Stimulated activated CD8-positive, alpha-beta memory T cell treated with anti-CD3 and anti-CD28 coated beads, Interleukin-2, amount 100 ng/mL, for 48 hours (primary cell): ENCODE measurements at places on chromosomes 5 and 9.
A peak's percentile ranks its signal among the peaks of the same experiment; 100 is the strongest.

GRCh38 chr9:101130054-101130453, 101.5 kb downstream of the PLPPR1 start:
- no peak for DNase-seq

DNA sequence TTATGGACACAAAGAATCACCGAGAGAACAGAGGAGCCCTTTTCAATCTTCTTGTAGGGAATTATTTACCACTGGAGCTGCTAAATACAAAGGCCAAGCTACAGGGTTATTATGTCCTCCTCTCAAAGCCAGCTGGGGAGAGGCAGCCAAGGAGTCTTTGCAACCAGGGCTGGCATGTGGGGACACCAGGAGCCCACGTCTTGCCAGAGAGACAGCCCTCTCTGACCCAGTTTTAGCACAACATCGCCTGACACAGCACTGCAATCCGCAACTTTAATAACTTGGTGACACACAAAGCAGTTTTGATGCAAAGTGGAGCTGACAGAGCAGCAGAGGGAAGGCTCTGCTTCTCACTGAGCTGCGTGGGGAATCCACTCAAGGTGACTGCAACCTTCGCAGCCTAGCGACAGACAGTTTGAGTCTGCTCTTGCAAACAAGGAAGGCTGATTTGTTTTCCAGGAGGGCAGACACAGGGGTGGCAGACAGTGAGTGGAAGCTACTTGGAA, 33.6 kb downstream of the TLR4 start:
- no peak for DNase-seq

DNA sequence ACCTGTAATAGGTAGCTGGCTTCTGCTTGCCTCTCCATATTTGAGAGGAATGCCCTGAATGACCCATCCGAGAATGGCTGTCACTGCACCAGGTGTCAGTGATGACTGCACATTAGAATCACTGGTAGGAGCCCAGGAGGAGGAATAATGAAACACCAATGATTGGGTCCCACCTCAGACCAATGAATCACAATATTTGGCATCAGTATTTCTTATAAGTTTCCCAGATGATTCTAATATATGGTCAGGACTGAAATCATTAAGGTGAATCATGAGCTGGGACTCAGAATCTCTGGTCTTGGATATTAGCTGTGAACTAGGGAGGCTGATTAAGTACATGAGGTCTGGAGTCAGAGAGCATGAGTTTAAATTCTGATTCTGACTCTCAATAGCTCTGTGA, 23.4 kb downstream of the ARSB start:
- DNase-seq, result no peak

GRCh38 chr5:160293901-160294561, 18.3 kb downstream of the CCNJL start:
- DNase-seq, result no peak

- DNase-seq, result no peak
Measured at GRCh38 chr9:108130905-108131304, 641.3 kb upstream of the KLF4 start.

GRCh38 chr5:153534102-153534501, 43.6 kb downstream of the GRIA1 start:
- no peak for DNase-seq

DNA sequence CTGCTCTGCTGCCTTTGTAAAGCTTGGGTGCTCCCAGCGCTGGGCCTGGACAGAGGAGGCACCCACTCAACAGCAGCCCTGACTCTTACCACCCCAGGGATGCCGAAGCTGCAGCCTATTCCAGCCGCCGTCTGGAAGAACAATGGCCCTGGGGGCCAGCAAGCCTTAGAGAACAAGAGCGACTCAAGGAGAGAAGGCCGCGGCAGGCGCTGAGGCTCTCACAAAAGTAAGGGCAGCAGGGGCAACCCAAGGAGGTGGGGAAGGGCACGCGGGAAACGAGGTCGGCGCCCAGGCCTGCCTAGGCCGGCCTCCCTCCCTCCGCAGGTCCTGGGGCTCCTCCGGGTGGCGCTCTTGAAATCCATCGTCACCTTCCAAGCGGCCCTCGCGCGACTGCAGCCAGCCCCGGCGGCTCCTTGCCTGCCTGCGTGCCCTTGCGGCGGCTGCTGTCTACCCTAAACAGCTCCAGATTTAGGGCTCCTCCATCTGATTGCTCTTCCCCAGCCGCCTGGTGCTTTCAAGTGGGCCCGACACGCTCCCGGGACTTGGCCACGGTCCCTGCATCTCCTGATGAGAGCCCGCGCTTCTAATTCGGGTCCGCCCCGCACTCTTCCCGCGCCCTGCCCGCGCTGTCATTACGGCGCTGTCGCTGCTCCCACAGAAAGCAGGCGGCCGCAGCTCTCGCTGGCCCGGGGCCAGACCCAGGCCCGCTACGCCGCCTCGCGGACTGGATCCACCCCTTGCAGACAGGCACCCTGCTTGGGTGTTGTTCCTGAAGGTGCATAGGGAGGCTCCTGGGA, 213.3 kb downstream of the SEMA6A start:
- no peak for DNase-seq

DNA sequence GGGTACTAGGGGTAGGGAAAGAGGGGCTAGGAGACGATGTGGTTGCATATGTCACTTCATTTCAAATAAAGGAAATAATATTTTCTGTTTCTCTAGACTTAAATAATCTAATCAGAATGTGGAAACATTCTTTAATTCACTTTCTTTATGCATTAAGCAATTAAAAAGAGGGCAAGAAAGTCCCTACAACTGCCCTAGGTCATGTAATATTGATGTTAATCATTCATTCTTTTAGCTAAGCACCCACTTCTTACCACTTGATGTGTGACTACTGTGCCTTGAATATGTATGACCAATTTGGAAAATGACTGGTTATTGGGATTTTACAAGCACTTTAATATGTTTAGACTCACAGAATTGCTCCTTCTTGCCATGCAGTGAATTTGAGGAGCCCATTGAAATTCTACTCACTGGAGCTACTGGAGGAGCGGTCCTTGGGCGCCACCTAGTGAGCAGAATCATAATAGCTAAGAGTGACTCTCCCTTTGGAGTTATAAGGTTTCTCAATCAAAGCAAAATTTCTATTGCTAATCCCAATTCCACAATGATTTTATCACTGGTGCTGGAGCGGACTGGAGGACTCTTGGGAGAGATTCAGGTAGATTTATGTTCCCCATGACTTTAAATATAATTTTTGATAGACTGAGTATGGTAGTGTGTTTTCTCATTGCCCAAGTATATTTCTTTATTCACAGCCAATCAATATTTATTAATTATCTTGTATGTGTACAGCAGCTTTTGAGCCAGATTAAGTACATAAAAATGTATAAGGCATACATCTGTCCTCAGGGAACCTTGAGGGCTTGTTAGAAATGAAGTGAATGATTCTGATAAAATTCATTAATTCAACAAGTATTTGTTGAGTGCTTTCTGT, 225.1 kb downstream of the ADGRV1 start:
- peak; percentile 48 for DNase-seq

DNA sequence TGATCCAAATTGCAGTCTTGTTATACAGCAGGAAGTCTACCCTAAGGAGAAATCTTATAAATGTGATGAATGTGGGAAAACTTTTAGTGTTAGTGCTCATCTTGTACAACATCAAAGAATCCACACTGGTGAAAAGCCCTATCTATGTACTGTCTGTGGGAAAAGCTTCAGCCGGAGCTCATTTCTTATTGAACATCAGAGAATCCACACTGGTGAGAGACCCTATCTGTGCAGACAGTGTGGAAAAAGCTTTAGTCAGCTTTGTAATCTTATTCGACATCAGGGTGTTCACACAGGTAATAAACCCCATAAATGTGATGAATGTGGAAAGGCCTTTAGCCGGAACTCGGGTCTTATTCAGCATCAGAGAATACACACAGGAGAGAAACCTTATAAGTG, 10.4 kb downstream of the ZNF189 start:
- DNase-seq, result no peak

GRCh38 chr5:157266286-157267007, 524 bp downstream of the CYFIP2 start:
- no peak for DNase-seq

DNA sequence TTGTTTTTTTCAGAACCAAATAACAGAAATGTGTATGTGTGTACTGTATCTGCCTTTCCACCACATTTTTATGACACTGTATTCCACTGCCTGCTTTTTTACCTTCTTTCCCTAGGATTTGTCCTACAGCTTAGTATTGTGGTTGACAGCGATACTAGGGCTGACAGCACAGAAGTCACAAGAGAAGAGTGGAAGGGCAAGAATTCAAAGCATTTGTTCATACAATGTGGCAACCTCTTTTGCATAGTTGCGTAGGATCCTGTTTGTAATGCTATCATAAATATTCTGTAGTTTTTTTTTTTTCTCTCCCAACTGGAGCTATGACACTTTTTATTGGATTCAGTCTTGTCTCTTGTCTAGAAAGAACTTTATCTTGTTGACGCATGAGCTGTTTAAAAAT, 5.6 kb upstream of the BNIP1 start:
- no peak for DNase-seq

- DNase-seq, result no peak
Measured at GRCh38 chr5:59391576-59391975, 501.9 kb downstream of the PDE4D start.

DNA sequence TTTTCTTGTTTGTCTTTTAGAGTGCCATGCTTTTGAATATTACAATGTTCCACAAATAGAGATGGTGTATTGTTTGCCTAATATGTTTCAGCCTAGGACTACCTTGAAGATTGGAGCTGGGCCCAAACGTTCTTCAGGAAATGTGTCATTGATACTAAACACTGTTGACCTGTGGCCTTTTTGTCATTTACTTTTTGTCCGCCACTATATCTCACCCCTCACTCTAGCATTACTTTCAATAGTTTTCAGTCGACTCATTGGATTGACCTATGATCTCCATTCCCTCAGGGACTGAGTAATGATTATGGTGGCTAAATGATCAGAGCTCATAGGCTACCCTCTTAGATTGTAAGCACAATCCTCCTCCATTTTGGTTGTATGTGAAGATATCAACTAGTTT, 115.8 kb downstream of the NUDT12 start:
- no peak for DNase-seq

GRCh38 chr5:82277987-82278710, at the start of gene RPS23:
TSS of gene RPS23 (minus strand) at chr5:82278354. CDS start at chr5:82278323, 31 bp downstream.
- peak; percentile 77 for DNase-seq

GRCh38 chr5:147997486-147997885, 66.3 kb upstream of the SPINK5 start:
- DNase-seq, result no peak

DNA sequence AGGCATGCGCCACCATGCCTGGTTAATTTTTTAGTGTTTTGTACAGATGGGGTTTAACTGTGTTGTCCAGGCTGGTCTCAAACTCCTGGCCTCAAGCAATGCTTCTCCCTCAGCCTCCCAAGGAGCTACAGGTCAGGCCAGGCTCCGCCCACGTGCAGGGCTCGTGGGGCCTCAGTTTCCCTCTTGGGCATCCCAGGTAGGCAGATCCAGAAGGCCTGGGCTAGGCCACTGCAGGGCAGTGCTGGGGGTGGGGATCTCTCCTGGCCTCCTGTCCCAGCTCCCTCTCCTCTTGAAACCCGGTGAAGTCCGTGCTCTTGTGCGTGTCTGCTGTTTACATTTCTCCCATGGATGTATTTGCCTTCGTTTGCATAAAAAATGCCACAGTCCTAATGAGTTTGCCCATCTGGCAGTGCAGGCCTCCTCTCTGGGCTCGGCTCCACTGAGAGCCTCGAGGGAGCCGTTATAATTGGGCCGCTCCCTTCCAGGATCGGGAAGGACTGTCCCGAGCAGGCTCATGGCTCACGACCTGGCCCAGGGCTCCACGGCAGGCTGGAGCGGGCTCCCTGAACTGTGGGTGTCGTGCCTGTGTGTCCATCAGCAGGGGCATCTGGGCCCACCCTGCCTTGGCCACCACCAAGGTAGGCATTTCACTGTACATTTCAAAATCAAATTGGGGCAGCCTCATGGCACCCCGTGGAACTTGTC, 52.6 kb upstream of the RUFY1 start:
- DNase-seq, result no peak

DNA sequence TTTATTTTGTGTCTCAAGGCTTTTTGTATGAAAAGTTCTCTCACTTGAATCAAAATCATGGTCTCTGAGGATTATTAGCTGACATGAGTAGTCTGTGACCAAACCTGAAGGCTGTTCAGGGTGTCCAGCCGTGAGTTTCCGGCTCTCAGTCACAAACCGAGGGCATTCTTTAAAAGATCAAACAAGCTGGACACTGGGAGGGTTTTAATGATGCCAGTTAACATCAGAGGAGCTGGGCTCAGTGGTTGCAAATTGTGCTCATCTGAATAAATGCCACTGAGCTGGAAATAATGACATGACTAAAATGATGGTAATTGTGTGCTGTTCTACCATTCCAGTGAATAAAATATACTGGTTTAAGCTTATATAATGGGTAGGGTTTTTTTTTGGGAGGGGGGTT, 153.1 kb downstream of the FOCAD start:
- DNase-seq, result no peak

GRCh38 chr5:127322403-127322802, 31.8 kb downstream of the MEGF10 start:
- no peak for DNase-seq

- DNase-seq, result no peak
Measured at GRCh38 chr5:146620031-146620668, 104.2 kb upstream of the GPR151 start.

DNA sequence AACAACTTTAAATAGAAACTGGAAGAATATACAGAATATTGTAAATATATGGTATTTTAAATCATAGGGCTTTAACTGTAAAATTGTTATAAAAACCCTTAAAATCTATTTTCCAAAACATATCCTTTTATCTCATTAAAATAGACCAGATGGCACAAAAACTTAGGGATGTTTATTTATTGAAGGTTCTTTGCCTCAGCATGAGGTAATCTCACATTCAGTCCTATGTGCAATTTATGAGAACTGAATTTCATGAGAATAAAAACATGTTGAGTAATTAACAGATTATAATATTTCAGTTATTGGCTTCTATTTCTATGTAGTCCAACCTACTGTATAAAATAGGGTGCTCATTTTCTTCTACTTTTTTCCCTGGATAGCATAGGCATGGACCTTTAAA, 329.2 kb upstream of the PRR16 start:
- no peak for DNase-seq

DNA sequence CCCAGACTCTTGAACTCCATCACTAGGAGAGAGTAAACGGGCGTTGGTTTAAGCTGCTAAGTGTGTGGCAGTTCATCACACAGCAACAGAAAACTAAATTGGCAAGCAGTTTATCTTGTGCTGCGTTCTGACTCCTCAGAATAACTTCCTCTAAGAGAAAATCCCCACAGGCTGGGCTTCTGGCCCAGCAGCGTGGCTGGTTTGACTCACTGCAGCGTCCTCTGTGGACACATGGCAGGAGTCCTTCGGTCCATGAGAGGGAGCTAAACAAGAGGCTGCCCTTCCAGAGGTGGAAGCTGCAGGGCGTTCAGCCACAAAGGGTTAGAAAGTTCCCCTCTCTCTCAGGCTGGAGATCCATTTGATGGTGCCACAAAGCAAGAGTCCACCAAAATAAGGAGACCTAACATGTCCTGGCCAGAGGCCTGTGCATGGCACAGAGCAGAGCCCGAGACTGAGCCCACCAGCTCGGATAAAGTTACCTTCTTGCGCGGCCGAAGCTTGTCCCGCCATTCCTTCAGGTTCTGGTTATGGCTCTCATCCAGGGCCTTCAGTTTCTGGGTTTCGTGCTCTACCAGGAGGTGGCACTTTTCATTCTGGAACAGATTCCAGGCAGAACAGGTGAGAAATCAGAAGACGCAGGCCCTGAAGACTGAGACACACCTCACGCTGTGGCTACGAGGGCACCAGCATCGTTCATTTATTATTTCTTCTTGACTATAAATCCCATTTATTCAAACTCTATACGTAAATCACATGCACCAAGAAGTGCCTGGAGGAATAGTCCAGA, 46.2 kb upstream of the FBXW11 start:
- DNase-seq, result no peak

GRCh38 chr5:139806111-139806510, 10.5 kb downstream of the PSD2 start:
- DNase-seq, result no peak
